ENCODE measurements at places on chromosomes 3 and 15. TPM values are rescaled to one million over a fixed set of nuclear protein-coding genes. Genes with fewer than 3 reads are reported as not detected.

The CHRNA3 gene
- not detected for total RNA-seq

The MKRN3 gene
- total RNA-seq, result 0.43 TPM

The PATL2 gene
- 0.33 TPM for total RNA-seq

The ARHGEF3 gene
- 18.6 TPM for total RNA-seq

The PLA2G4D gene
- not detected for total RNA-seq

The ABHD2 gene
- total RNA-seq, result 72.3 TPM

The TRH gene
- total RNA-seq, result 0.20 TPM

The USP8 gene
- 46.3 TPM for total RNA-seq

The SI gene
- total RNA-seq, result not detected

The CHRFAM7A gene
- 1.5 TPM for total RNA-seq

The ATP10A gene
- 14.9 TPM for total RNA-seq

The ACP3 gene
- total RNA-seq, result 0.33 TPM

The PHLDB2 gene
- 101 TPM for total RNA-seq

The CNTN3 gene
- 7.0 TPM for total RNA-seq

The NT5DC2 gene
- 117 TPM for total RNA-seq

The AVEN gene
- 22.1 TPM for total RNA-seq

The SLCO2A1 gene
- total RNA-seq, result under 0.01 TPM

The NEO1 gene
- total RNA-seq, result 28.2 TPM

The CCNB2 gene
- total RNA-seq, result 11.1 TPM

The TRIM42 gene
- not detected for total RNA-seq

The STARD5 gene
- total RNA-seq, result 12.7 TPM

The SERPINI2 gene
- not detected for total RNA-seq

The KLF13 gene
- 33.0 TPM for total RNA-seq

The ADAMTS9 gene
- total RNA-seq, result 3.7 TPM

The RAD51 gene
- total RNA-seq, result 1.4 TPM

The UROC1 gene
- total RNA-seq, result not detected

The ITIH1 gene
- 0.17 TPM for total RNA-seq

The GOLGA8G gene
- not detected for total RNA-seq

The TMEM212 gene
- not detected for total RNA-seq

The HDC gene
- total RNA-seq, result not detected

The ECE2 gene
- total RNA-seq, result 0.17 TPM

All from smooth muscle cell of the pulmonary artery (primary cell).